Activated naive CD8-positive, alpha-beta T cell treated with anti-CD3 and anti-CD28 coated beads, Interleukin-2, amount 10 ng/mL, durations not matched to agents 7 days and 5 days (primary cell): ENCODE measurements at places on chromosomes 13 and 19.
A peak's percentile ranks its signal among the peaks of the same experiment; 100 is the strongest.

GRCh38 chr19:2549701-2550191 lies 73.8 kb downstream of the GADD45B start:
- no peak for DNase-seq

- no peak for DNase-seq
Measured at GRCh38 chr19:46195104-46195503, 34.4 kb upstream of the IGFL1 start.

- DNase-seq: no peak
Measured at GRCh38 chr19:10074153-10074552, 12.0 kb upstream of the SHFL start.

- DNase-seq: peak; percentile 83
Measured at GRCh38 chr19:1503089-1503924, 9.5 kb downstream of the ADAMTSL5 start.

DNA sequence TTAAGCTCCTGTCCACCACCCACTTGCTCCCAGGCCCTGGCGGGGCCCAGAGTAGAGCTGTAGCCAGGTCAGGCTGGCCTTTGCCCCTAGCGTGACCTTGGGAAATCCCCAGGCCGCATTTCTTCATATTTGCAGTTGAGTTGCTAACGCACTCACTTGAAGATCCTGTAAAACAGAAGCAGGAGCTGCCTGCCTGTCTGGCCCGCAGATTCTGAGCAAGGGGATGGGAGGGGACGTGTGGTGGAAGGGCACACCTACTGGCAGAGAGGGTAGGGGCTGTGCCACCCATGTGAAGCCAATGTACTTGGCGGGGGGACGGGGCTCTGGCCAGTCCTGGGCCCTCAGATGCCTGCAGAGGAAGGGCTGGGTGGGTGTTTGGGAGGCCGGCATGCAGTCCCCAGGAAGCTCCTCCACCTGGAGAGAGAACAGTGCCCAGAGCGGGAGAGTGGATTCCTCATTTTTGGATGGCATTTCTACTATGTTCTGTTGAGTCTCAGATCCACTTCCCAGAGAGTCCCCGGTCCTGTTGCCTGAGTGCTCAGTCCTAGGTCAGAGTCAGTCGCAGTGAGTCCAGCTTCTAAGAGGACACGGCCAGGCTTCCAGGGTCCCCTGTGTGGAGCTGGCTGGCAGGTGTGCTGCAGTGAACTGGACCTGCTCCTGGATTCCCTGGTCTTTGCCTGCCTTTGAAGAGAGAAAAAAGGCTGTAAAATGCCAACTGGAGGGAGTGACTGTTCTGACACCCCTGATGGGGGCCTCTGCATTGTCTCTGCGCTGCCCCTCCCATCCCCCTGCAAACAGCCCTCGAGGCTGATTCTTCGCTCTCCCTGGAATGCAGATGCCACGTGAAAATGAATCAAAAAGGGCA lies 62.9 kb downstream of the GGACT start:
- DNase-seq: no peak

GRCh38 chr13:34587576-34587975 lies 354.5 kb upstream of the NBEA start:
- DNase-seq: no peak
